ENCODE measurements at places on chromosomes 3 and 15.

DNA sequence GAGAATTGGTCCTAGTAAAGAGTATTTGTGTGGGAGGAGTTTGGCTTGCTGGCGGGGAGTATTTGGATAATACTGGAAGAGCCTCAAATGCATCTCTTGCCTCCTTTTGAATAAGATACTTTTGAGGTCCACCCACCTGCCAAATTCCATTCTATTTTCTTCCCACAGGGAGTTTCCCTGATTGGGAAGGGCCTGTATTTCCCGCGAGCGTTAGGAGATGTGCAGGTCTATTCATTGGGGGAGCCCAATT is 406 bp upstream of the RASA2 start:
- peak; percentile 30 for DNase-seq

DNA sequence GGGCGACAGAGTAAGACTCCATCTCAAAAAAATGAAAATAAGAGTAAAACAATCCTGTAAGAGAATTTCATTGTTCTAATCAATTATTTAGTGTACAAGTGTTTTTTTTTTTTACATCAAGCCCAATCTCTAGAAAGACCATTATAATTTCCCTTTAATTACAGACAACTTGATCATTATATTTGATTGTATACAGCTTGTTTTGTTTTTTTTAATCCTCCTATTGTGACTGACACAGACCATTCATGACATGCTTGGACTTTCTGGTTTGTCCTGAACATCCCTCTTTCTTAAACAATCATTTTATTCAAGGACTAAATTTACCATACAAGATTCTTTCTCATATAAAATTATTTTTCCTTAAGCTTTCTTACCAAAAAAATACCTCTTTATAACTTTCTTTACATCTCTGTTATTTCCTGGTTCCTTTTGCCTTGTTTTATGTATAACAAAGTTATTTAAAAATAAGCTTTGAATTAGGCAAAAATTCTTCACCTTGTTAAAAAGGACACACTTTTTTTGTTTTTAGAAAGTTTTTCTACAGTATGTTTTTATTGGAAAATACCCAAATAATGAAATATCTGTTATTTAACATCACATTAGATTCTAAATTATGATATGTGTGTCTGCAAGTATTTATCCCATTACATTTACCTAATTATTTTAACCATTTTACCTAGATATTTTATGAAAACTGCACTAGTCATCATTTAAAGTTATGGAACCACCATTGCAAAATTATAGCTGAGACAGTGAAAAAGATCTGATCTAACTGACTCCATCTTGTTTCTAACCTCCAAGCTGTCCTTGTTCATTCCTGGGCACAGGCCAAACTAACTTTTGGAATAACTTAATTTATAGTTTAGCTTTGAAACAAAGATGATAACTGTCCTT is 26.1 kb upstream of the GFM1 start:
- DNase-seq: no peak

- peak; percentile 77 for DNase-seq
Observed at GRCh38 chr15:50247819-50248655, 17.5 kb downstream of the HDC start.

GRCh38 chr3:161600173-161600572 is 103.6 kb downstream of the OTOL1 start:
- no peak for DNase-seq

GRCh38 chr3:46593274-46593862 is 19.0 kb upstream of the FAM240A start:
- DNase-seq: no peak

DNA sequence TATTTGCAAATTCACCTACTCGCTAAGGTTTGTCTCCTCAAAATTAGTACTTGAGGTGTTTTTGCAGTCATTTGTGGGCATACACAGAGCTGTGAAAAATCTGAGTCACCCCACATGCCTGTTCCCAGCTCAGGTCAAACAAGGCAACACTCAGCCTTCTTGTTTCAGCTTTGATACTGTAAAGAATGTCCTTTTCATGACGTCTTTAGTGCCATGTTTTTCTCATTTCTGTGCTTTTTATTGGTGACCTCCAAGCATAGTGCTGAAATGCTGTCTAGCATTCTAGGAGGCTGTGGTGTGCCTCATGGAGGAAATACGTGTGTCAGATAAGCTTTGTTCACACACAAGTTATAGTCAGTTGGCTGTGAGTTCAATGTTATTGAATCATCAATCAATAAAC is 8.8 kb downstream of the CAPN3 start:
- DNase-seq: no peak

GRCh38 chr3:72092778-72093177 is 307.8 kb upstream of the PROK2 start:
- DNase-seq: no peak

DNA sequence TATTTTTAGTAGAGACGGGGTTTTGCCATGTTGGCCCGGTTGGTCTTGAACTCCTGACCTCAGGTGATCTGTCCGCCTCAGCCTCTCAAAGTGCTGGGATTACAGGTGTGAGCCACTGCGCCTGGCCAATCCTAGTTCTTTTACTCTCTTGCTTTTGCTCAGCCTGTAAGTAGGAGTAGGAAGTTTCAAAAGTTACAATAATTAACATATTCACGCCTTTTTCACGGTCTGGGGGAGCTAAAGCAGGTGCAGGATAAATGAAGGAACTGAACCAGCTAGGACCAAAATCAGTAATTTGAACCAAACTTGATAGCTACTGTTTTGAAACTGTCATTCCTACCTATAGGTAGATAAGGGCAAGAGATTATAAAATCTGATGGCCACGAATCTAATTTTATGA is 98.5 kb downstream of the CACNA1D start:
- DNase-seq: no peak

DNA sequence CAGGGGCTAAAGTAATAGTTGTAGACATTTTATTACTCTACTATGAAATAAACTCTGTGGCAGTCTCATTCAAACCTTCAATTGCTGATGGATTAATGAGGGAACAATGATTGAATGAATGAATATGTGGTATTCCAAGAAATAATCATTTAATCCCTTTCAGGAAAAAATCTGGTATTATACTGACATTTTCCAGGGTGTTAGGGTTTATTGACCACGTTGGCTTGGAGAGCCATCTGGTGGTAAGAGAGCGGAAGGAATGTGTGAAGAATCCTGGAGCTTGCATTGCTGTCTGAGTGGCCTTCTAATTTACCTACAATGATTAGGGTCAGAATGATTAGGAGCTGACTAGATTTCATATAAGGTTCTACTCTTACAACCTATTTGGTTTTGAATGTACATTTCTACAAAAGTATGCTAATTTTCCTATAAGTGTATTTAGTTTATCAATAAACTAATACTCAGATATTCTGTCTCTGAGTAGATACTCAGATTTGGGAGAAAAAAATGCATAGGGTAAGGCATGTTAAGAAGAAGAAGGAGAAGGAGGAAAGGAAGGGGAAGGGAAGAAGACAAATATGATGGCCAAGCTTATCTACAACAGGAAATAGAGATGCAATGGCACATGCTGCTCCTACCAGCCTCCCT is 249.9 kb downstream of the ROBO1 start:
- peak; percentile 42 for DNase-seq

GRCh38 chr3:46960081-46960701 is 16.4 kb downstream of the CCDC12 start:
- no peak for DNase-seq

DNA sequence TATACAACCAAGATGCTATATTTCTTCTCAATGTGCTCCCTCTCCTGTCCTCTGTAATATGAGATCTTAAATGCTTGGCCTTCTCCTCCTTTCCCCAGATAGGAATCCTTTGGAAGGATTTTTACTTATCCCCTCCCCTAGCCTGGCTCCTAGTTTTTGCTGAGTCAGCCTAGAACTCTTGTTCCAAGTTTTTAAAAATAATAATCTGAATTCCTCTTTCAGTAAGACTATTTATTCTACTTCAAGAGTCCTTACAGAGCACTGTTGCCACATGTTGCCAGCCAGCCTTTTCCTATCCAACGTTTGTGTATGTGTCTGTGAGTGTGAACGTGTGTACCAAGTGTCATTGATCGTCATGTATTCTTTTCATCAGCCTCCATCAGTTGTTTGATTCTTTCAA is 11.0 kb upstream of the KCNMB2 start:
- no peak for DNase-seq

DNA sequence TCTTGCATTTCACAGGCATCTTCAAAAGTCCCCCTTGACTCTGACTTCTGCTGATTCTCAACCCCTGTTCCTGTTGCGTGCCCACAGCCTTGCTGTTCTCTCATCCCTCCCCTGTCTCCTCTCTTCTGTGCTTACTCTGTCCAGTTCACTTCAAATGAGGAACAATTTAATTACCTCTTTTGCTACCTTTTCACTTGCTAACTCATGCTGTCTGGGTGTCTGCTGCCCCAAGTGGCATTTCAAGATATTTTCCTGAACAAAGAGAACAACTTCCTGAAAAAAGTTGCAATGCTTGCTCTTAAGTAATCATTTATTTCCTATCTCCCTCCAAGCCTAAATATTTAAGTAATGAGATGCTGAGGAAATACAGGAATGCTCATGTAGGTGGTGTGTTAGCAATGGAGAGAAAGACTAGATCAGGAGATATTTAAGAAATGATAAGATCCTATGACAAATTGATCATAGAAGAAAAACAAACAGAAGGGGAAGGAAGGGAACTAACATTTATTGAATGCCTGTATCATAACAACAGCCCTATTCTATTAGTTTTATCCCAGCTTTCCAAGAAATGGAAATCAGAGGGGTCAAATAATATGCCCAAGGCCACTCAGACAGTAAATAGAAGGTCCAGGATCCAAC is 42.2 kb downstream of the SV2B start:
- no peak for DNase-seq

DNA sequence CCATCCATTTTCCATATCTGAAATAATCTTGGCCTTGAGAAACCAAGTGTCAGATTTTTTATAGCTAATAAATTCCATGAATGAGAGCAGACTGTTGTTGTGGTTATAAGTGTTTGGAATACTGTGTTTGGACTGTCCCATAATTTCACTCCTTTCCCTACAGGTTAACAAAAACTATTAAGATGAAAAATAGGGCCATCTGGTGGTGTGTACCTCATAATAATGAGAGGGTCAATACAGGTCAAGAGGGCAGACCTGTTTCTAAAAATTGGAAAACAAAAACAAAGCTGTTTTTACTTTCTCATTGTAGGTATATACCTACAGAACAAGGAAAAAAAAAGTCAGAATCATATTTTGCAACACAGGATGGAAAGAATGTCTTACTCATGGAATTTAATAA is 553.8 kb upstream of the SGO1 start:
- DNase-seq: no peak

GRCh38 chr3:146550743-146551510 is 6.5 kb upstream of the PLSCR1 start:
- peak; percentile 19 for DNase-seq

DNA sequence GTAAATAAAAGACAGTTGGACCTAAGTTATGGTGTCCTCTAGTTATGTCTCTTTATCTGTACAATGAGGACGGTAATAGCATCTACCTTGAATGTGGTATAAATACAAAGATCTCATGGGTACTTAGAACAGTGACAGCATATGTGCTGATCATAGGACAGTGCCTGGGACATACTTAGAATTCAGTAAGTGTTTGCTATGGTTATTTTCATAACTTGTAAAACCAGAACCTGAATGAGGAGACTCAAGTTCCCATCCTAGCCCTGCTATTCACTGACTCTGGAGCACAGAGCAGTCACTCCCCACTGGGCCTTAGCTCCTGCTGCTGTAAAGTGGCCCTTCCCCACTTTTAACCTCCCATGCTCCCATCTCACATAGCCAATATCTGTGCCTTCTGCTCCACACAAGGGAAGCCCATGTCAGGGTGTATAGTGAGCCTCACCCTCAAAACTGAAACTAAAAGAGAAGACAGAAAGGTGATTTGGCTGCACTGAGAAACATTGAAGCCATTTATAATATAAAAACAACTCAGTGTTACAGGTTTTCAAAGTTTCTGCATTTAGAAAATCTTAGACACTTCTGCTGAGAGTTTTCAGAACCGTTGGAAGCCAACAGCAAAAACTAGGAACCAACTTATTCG is 225.4 kb upstream of the UBE2E2 start:
- no peak for DNase-seq

GRCh38 chr3:108030960-108031359 is 59.9 kb downstream of the CD47 start:
- no peak for DNase-seq

DNA sequence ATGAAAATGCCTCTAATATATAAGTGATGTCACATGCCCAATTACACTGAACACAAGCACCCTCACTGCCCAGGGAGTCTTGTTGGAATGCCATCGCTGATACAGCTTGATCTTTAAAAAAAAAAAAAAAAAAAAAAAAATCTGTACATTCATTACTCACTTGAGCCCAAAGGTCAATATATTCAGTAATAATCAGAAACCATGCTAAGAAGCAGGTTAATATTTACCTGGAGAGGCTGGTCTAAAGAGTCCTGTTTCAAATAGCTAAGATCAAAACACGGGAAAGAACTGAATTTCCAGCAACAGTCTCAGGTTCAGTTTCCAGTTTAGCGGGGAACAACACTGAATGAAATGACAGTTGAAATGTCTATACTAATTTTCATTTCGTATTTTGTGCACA is 109.9 kb downstream of the UACA start:
- peak; percentile 81 for DNase-seq

DNA sequence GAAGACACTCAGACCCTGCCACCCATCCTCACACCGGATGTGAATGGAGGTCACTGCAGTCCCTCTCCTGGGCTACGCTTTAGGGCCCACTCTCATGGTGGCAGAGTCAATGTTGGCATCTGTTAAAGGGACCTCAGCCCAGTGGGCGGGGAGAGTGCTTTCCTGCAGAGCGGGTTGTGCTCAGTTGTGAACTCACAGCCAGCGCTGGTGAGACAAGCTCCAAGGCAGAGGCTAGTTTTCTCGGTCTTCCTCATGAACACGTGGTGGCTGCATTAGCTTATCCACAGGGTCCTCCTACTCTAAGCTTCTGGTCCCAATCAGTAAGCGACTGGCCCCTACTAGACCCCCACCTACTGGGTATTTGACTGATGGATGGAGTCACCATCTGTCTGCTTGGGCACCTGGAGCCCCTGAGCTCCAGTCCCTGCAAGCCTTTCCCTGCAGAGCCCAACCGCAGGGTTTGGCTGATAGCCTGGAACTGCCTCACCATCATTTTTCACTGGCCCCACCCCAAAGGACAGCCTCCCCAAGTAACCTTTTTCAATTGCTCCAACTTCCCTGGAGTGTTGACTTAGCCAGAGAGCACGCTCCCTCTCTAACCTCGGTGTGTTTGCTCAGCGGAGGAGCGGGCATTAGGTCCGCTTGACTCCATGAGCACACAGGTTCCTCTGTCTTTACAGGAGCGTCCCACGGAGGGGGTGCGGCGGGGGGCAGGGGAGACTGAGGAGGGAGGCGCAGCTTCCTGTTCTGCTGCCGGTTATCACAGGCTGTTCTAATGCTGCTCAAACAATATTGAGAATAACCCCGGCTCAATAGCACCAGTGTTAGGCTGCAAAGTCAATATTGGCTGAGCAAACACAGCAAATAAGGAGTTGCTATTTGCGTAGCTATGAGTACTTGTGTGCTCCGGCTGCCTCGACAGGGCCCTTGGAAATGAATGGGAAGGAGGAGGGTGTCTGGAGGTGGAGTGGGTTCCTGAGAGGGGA is 141.7 kb downstream of the RPLP1 start:
- DNase-seq: peak; percentile 89

- no peak for DNase-seq
Observed at GRCh38 chr3:133697960-133698359, 36.2 kb upstream of the TOPBP1 start.

GRCh38 chr3:15460891-15461531 is 33.6 kb downstream of the EAF1 start:
- no peak for DNase-seq

GRCh38 chr3:27024493-27024892 is 344.7 kb downstream of the NEK10 start:
- DNase-seq: no peak
